Kidney (tissue), 22 donors: ENCODE measurements at places on chromosomes 5 and 9. TPM values are rescaled to one million over a fixed set of nuclear protein-coding genes. Genes with fewer than 3 reads are reported as not detected.

The PSD2 gene
- 0.09 TPM for polyA plus RNA-seq

The LRRTM2 gene
- polyA plus RNA-seq: not detected

The AFAP1L1 gene
- 4.8 TPM for polyA plus RNA-seq

GRCh38 chr9:90088434-90088833, 483.6 kb downstream of the GADD45G start:
- no peaks in the 10 kb centered on the region for H3K36me3 ChIP-seq
- no peaks in the 10 kb centered on the region for H3K4me1 ChIP-seq
- DNase-seq: no peak
- no peak overlapping the region for H3K4me3 ChIP-seq
- no peaks in the 10 kb centered on the region for H3K27me3 ChIP-seq
- H3K27ac ChIP-seq: no peak overlapping the region

- no peak for DNase-seq
- no peak overlapping the region for H3K4me3 ChIP-seq
- no peaks in the 10 kb centered on the region for H3K36me3 ChIP-seq
- no peaks in the 10 kb centered on the region for H3K27me3 ChIP-seq
These were observed 246.4 kb downstream of the ACTL7B start for GRCh38 chr9:108609227-108609896.

DNA sequence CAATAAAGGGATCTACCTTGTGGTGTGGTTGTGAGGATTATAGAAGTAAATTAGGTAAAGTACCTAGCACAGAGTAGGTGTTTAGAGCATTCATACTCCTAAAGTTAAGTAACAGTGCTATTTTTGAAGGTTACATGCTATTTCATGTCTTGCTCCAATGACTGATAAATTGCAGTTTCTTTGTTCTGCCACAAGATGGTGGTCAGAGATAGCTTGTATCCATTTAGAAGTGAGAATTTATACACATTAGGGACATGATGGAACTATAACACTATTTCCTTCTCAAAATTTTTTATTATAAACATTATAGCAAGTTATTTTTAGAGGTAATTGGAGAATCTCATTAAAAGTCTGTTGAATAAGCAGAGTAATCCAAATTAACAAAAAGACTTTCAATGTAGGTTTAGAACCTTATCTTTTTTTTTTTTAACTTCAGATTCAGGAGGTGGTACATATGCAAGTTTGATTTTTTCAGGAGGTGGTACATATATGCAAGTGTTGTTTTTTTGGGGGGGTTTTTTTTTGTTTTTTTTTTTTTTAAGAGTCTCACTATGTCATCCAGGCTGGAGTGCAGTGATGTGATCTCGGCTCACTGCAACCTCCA, 17.1 kb downstream of the MTREX start:
- H3K4me1 ChIP-seq: no peaks in the 10 kb centered on the region
- no peak overlapping the region for H3K27ac ChIP-seq
- H3K36me3 ChIP-seq: no peaks in the 10 kb centered on the region
- H3K4me3 ChIP-seq: no peak overlapping the region
- H3K27me3 ChIP-seq: no peaks in the 10 kb centered on the region
- no peak for DNase-seq

DNA sequence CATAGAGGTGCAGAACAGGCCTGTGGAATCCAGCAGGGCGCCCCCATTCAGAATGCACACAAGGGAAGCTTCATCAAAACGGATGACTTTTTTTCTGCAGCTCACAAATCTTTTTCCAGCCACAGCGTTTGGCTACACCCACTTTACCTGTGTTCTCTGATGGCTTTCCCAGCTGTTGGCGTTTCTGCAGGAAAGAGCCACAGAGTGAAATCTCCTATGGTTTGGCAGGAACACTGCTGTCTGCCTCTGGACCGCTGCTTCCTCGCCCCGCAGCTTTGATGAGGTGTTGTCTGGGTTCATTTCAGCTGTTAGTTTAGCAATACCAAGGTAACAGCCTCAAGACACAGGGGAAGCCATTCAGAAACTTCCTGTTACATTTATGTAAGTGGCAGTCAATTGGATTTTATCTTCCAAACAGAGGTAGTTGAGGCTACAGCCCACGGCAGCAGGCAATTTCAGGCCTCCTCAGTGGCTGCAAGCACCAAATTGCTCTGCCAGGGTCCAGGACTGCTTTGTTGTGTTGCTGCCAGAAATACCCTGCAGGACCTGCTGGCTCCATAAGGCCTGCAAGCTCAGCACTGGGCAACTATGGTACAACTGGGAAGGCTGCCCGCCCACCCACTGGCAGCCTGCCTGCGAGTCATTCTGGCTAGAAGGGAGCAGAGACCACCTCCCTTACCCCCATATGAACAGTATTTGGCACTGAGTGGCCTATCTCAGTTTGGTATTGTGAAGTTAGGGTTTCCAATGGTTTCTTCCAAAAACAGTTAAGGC, 96.7 kb downstream of the MVB12B start:
- H3K27ac ChIP-seq: no peak overlapping the region
- no peak overlapping the region for H3K4me3 ChIP-seq
- DNase-seq: no peak
- H3K4me1 ChIP-seq: no peaks in the 10 kb centered on the region
- peaks cover 4% of the 10 kb centered on the region for H3K36me3 ChIP-seq

GRCh38 chr5:110738503-110738811, 350 bp upstream of the SLC25A46 start:
- no peaks in the 10 kb centered on the region for H3K36me3 ChIP-seq
- DNase-seq: no peak
- peak overlapping the region; percentile 78 for H3K27ac ChIP-seq

DNA sequence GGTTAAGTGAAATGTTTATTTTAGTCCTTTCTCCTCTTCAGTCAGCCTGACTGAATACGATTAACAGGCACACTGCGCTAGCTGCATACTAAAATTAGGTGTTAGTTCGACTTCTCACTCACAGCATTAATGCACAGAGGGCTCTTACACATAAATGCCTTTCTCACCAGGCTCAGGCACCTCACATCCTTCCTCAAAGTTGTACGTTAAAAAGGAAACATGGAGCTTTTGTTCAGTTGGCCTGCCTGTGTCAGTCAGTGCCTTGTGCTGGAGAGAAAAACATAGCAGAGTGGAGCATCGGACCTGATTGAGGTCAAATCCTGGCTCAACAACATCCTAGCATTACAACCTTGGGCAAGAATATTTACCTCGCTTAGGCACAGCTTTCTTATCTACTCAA, 236.0 kb upstream of the ZNF462 start:
- no peaks in the 10 kb centered on the region for H3K36me3 ChIP-seq
- no peak overlapping the region for H3K4me3 ChIP-seq
- H3K4me1 ChIP-seq: no peaks in the 10 kb centered on the region

DNA sequence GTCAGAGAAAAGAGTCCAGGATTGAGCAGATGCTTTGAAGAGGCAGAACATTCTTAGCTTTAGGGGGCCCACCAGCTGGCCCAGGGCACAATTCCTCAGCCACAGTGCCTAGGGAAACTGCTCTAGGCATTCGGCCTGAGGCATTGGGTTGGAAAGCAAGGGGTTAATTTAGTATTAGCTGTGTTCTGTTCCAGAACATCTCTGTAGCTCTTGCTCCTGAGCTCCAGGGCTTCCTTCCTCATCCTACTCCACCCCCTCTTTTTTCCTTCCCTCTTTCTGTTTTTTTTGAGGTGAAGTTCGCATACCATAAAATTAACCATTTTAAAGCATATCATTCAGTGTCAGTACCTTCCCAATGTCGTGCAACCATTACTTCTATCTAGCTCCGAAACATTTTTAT, 74.5 kb upstream of the PANK3 start:
- H3K27ac ChIP-seq: no peak overlapping the region
- H3K27me3 ChIP-seq: no peaks in the 10 kb centered on the region
- H3K36me3 ChIP-seq: no peaks in the 10 kb centered on the region
- DNase-seq: no peak
- no peaks in the 10 kb centered on the region for H3K4me1 ChIP-seq
- no peak overlapping the region for H3K4me3 ChIP-seq
